ENCODE measurements at places on chromosomes 7 and 10.

DNA sequence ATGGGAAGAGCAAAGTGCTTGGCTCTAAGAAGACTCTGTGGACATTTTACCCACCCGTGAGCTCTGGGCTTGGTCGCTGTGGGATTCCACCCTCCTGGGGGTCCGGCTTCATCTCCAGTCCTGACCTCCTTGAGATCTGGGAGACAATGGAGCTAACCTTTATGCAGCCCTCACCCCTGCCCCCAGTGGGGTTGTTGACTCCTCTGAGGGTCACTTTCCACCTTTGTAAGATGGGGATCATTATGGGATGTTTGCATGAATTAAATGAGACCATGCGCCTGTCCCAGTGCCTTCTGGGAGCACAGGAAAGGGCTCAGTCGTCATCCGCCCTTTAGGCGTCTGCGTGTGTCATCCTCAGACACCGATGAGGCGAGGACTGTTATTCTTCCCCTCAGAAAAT lies 237.2 kb downstream of the SKAP2 start:
- no peak for DNase-seq

DNA sequence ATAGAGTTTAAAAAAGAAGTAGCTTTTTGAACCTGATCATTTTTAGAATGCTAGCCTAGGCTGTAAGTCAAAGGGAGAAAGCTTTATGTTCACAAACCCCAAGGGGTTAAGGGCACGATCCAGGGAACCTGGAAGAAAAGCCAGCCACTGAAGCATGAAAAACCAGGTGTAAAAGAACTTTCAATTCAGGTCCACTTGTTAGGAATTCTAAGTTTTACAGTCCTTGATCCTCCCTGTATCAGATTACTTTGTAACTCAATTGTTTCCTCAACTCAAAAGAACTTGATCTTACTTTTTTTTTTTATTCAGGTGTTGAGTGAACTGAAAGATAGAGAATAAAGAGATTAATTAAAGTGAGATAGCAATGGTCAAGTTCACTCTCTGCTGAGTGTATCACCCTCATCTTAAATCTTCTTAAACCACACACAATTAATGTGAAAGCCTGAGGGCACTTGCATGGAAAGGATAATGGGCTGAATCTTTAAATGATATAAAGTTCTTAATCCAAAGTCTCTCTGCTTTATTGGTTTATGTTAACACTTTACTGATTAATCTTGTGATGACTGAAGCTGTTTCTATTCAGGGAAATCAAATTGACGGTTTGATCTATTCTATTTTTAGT lies 672.2 kb upstream of the LRRN3 start:
- DNase-seq, result no peak

DNA sequence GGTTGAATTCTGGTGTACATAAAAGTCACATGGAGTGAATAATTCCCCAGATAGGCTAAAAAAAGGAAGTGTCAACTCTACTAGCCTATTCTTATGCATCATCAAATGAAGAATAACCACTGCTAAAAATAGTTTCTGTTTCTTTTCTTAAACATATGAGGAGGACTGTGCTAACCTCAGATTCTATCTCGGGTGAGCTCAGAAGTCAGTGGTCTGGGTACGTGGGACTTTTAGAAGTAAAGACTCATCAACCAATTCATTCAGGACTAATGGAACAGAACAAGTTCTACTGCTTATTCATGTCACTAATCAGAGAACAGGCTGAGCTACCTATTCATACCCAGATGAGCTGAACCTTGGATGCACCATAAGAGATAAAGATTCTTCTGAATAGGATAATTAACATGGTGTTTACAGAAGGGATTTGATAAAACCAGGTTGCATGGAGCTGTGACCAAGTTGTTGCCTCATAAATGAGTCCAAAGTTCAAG lies 9.5 kb upstream of the ASAH2 start:
- no peak for DNase-seq

DNA sequence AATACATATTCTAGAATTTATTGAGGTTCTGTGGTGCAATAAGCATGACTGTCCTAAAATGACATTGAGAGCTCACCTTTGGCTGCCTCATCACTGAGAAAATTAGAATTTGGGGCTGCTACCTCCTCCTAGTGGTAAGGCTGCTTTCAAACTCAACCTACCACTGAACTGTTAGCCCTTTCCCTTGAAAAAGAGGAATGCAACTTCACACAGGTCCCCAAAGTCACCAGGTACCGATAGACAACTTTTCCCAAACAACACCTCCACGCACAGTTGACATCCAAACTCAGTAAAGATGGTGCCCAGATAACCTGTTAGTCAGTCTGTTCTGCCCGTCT lies 75.9 kb upstream of the SCIN start:
- peak; percentile 3 for DNase-seq
